NCI-H1436 treated with DMSO at 0.1 percent for 48 hours (cell line): ENCODE measurements at places on chromosomes 16 and 17.

DNA sequence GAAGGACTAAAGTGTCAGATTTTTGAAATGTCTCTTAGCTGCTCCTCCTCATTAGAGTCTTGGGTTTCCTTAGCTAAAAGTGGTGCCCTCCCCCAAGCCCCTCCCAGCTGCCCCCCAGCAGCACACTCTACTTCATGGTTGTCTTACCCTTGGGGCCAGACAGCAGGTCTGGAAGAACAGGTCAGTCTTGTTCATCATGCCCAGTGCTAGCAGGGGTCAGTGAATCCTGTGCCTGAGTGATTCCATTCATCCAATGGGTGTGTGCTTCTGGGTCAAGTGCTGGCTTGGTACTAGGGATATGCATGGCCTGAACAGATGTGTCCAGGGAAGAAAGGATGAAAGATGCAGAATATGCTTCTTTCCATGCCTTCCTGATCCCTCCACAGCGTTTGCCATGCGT lies 93.2 kb downstream of the GNAO1 start:
- DNase-seq: no peak

DNA sequence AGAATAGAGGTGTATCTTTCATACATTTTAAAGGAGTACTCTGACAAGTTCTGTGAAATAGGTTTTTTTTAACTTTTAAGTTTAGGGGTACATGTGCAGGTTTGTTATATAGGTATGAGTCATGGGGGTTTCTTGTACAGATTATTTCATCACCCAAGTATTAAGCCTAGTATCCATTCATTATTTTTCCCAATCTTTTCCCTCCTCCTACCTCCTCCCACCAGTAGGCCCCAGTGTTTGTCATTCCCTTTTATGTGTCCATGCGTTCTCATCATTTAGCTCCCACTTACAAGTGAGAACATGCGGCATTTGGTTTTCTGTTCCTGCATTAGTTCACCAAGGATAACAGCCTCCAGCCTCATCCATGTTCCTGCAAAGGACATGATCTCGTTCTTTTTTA lies 175.5 kb downstream of the CYB561 start:
- DNase-seq: no peak

DNA sequence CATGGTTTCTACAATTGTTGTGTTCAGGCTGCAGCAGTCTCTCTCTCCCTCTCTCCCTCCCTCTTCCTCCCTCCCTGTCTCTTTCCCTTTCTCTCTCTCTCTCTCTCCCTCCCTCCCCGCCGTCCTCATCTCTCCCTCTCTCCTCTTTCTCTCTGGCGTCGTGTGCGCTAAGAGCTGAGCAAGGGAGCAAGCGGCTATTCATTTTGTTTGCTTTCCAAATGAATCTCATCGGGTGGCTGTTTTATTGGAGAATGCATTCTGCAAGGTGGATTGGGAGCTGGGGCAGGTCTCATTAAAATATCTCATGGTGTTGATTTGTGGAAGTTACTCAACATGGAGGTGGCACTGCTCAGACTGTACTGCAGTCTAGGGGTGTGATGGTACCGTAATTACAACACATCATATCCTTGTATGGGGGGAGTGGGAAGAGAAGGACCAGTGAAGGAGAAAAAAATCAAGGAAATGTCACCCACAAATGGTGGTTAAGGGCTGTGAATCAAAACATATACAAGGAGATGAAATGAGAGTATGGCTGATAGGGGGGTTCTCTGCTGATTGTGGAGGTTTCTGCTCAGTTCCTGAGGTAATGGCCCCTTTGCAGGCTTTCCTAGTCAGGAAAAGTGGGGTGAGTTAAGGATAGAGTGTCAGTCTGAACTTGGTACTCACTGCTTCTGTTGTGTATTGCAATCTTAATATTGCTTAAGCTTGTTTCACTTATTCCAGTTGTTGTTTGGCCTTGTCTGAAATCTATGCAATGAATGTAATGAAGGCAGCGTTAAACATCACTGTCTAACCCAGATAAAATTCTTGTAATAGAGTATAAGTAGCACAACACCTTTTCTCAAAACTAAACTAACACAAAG lies 2.7 kb downstream of the MSL1 start:
- no peak for DNase-seq

DNA sequence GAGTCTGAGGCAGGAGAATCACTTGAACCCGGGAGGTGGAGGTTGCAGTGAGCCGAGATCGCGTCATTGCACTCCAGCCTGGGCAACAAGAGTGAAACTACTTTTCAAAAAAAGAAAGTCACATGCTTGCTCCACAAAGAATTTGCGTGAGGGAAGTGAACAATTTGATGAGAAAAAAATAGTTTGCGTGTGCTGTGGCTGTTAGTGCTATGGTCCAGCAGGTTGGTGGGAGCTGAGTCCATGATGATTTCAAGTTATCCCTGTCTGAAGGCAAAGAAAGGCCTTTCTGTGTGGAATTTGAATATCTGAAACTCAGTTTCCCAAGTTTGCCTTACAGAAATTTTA lies 21.0 kb downstream of the PRCD start:
- DNase-seq: no peak

- no peak for DNase-seq
Measured at GRCh38 chr16:2969545-2970521, 685 bp downstream of the PAQR4 start.
